ENCODE measurements at places on chromosomes 12 and 14.

DNA sequence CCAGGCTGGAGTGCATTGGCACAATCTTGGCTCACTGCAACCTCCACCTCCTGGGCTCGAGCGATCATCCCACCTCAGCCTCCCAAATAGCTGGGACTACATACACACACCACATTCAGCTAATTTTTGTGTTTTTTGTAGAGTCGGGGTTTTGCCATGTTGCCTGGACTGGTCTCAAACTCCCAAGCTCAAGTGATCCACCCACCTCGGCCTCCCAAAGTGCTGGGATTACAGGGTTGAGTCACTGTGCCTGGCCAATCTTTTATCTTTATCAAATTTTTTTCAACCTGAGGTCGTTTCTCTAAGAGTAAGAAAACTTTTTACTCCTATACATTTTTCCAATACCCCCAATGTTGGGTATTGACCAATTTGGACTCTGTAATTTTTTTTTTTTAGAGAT is 40.0 kb upstream of the NAP1L1 start:
- no peak for DNase-seq

- DNase-seq, result no peak
These were observed 56.1 kb downstream of the TPH2 start for GRCh38 chr12:71994715-71995114.

DNA sequence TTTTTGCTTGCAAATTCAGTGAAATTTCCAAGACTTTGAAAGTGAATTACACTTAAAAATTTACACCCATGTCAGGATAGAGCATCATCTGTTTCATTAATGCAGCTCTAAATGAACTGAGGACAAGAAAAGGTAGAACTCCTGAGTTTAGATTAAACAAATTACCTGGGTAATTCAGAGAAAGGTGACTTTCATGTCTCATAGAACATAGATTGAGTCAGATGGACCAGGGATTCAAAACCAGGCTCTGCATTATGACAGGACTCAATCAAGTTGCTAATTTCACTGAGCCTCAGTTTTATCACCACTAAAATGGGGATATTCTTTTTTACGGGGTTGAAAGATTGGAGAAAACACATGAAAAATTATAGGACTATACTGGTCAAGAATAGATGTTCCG is 4.5 kb downstream of the ARHGDIB start:
- DNase-seq, result no peak

- no peak for DNase-seq
These were observed 17.2 kb upstream of the LRRK2 start for GRCh38 chr12:40207551-40207950.

DNA sequence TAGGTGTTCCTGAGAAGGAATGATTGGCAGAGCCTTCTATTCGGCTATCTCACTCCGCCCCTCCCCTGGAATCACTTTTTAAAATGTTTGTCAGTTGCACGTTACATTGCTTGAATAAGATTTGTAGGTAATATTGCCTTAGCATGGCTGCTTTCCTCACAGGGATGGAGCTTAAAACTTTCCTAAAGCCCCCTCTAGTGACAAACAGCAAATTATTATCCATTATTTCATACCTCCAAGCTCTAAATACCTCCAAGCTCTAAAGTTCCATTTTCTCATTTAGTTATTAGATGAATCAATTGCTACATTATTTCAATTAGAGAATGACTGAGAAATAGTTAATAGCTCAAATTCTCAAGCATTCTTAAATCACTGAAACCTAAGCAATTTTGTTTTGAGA is 5.1 kb upstream of the SPATA7 start:
- DNase-seq, result peak; percentile 4

DNA sequence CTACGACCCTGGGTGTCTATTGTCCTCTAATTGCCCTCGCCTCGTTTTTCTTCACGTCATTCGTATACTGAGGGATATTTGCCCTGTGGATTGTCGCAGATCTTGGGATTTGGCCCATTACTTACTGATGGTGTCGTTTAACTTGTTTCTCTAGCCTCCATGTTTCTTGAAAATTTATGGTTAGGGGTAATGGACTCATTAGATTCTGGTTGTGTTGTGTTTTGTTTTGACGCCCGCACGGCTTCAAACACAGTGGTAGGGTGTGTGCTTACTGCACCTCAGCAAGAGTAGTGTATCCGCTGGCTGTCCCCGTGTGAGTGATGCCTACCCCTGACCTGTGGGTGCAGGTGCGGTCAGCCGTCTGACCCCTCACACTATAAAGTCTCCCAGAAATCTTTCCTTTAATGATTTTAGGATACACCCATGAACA is 874 bp upstream of the RNU6-8 start:
- peak; percentile 20 for DNase-seq

DNA sequence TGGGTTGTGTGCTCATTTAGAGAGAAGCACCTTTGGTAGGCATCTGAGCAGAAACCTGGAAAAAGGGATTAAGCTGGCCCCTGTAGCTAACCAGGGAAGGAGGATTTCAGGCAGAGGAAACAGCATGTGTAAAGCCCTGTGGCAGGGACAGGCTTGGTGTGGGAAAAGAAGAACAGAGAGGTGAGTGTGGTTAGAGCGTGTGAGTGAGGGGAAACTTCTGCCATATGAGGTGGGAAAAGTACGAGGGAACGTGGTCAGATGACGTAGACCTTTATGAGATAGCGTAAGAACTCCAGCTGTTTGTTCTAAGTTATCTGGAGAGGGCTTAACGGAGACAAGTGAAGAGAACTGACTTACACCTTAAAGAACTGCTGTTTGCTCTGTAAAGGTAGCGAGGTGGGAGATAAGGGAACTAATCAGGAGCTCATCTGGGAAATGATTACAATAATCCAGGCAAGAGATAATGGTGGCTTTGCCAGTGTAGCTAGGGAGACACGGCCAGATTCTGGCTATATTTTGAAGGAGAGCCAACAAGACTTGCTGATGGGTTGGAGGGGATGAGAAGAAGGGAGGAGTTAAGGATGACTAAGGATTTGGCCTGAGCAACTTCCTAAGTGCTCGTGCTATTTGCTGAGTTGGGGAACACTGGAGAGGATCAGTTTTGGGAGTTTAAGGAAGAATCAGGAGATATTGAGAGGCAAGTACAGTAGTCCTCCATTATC is 234.0 kb downstream of the ETNK1 start:
- DNase-seq, result no peak

- no peak for DNase-seq
These were observed 19.3 kb downstream of the TAS2R50 start for GRCh38 chr12:10967409-10967808.

DNA sequence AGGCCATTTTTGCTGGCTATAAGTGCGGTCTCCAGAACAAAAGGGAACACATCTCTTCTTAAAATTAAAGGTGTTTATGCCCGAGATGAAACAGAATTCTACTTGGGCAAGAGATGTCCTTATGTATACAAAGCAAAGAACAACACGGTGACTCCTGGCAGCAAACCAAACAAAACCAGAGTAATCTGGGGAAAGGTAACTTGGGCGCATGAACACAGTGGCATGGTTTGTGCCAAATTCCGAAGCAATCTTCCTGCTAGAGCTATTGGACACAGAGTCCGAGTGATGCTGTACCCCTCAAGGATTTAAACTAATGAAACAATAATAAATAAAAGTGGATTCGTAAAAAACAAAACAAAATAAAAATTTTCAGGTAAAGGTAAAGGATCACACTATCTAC is 33.4 kb downstream of the PKP2 start:
- DNase-seq, result no peak

- peak; percentile 34 for DNase-seq
These were observed 126.6 kb downstream of the LLPH start for GRCh38 chr12:66003951-66004350.
